ENCODE measurements at places on chromosomes 1 and 21.

DNA sequence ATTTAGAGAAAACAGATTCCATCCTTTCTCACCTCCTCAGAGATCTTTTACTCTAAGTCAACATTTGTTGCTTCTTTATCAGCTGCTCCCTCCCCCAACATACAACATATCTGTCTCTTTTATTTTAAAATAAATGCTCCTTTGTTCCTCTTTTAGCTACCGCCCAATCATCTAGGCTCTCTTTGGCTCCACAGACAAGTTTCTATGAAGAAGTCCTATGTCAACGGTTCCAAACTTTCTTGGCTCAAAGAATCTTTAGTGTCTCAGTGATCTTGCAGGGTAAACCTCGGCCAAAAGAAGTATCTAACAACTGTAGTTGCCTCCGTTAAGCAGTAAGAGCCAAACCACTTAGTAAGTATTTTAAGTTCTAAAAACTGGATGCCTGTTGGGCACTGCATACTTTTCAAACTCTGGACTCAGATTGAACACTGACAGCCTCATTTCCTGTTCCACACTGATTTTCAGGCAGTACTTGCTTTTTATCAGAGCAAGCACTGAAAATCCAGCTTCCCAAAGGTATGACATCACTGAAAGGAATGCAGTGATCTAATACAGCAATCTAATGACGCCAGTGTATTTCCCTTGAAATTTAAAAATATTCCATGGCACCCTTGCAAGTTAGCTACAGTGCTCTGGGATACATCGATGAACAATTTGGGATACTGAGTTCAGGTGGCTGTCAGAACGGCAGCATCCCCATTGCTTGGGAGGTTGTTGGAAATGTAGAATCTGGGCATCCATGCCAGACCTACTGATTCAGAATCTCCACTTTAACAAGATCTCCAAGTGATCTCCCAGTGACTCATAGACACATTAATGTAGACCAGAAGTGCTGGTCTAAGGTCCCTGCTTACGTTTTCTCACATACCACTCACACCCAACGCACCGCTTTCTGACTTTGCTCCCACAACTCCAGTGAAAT is 26.8 kb downstream of the EGLN1 start:
- peak; percentile 73 for DNase-seq

DNA sequence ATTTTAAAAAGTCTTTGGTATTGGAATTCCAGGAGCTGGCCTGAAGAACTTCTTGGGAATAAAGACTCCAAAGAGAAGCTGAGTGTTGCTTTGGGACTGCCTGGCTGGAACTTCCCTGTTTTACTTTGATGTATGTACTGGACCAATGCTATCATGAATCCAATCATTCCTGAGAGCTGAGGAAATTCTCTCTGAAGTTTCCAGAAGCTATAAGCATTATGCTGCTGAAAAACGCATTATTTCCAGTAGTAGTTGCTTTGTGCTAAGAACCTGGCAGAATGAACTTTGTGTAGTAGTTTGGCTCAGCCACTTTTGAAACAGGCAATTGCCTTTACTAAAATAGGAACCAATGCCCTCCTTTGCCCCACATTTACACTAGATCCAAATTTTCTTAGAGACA is 260.7 kb downstream of the HLX start:
- DNase-seq = no peak

DNA sequence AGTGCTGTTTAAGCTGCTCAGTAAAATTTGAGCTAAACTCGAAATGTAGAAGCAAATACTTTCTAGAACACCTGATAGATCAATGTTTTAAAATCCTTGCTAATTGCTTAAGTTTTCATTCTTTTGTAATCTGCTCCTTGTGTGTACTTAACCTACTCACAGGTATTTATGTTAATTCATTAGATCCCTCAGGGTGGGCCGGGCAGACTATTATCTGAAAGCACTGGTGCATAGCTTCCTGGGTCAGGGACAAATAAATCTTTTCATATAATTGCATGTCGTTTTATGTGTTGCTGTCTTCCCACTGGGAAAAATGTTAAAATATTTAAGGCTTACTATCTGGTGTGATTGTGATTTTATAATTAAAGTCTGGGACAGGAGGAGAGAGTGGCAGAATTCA is 440.5 kb downstream of the SMYD3 start:
- no peak for DNase-seq

GRCh38 chr1:150072959-150073358 is 5.4 kb downstream of the VPS45 start:
- peak; percentile 37 for DNase-seq

- no peak for DNase-seq
These were observed 9.1 kb upstream of the AGPAT3 start for GRCh38 chr21:43855955-43856354.

DNA sequence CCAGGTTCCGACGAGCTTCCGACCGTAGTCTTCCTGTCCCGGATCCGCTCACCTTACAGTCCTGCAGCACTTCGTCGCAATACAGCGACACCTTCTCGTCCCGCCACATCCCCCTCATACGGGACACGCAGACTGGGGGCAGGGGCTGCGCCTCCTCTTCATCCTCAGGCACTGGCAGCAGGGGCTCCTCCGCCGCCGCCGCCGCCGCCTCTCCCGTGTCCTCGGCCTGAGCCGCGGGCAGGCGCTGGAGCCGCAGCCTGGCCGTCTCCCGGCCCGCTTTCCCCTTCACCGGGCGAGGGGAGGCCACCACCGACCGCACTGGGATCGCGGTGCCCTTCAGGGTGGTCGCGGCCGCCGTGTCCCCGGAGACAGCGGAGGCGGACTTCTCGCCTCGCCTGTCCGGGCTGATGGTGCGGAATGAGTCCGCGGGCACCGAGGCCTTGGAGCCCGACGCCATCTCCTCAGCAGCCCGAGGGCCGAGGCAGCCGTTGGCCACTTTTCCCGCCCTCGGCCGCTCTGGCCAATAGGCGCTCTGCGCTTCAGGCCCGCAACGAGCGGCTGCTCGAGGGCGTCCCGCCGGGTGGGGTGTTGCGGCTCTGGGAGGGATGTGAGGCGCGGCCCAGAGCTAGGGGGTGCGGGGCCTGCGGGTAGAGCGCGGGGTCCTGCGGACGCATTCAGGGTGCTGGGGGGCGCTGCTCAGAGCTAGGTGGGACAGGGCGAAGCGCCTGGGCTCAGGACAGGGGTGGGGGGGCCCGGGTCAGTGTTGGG is at the start of gene SHCBP1L:
Gene SHCBP1L (minus strand): TSS at position 490 of the 768 bp plus-strand sequence. CDS start 33 bp downstream, at position 457.
- DNase-seq = no peak

DNA sequence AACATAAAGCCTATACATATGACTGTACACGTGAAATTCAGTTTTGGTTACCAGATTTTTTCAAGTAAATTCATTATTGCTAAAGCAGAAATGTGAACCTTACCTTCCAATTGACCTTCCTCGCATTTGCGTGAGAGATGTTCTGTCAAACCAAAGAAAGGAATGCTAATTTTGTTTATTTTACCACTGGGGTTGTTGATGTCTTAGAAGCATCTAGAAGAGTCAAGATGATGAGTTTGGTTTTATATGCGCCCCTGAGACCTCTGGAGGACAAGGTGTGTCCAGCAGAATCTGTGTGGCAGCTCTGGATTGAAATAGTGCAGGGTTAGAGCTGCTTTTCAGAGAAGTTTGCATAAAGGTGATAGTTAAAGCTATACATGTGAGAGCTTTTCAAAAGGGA is 48.4 kb downstream of the ZBTB40 start:
- no peak for DNase-seq

DNA sequence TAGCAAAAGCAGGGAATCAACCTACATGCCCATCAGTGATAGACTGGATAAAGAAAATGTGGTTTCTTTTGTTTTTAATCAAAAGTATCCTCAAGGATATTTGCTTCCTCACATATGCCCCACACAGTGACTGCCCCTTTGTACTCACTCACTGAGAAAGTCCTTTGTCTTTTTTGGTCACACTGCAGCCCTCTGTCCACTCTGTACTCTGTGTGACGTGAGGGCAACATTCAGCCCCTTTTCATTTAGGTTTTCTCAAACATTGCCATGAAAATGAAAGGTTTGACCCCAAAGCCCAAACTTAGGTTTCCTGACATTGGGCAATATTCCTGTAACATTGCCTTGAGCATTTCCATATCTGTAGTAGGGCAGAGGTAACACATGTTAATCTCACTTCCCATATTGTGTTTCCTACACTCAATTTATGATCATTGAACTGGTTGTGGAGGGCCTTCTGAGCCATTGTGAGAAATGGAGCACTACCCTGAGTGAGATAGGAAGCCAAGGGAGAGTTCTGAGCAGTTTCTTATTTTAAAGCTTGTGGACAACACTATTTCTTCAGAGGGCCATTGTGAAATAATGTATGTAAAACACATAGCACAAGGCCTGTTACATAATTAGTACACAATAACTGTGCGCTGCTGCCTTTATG is 501.9 kb upstream of the C1orf87 start:
- DNase-seq = no peak

DNA sequence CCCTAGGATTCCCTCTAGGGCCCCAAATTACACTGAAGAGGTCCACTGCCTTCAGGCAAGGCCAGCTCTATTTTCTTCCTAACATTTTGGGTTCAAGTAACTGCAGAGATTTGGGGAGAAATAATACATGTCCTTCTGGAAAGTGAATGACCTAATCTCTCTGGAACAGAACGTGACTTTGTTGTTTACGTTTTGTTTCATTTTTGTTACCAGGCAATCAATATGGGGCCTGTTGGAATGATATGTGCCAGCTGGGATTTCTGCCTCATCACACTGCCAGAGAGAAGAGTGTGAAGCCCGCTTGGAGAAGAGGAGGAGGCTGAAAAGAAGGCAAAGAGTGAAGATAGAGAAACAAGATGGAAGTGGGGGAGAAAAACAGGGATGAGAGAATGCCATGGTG is 116.7 kb downstream of the FASLG start:
- DNase-seq = no peak

DNA sequence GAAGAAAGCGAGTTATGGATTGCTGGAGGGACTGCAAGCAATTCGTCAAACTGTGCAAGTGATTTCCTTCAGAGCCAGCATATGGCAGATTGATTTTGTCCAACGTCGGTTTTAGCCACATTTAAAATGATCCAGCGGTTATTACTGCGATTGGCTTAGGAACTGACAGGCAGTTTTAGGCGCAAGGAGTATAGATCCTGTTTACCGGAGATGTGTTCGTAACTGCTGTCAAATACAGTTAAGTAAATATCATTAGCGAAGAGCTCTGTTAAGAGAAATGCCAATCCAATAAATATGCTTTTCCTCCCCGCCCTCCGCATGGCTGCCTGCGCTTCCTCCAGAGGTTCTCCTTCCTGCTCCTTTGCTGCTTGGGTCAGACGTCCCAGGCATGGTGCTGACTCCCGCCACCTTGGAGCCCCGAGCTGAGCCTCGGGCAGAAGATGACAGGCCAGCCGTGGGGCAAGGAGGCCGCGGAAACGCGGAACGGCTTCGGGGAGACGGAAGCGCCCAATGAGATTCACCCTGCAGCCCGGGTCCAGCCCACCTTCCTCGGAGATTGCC is 9.4 kb upstream of the BARHL2 start:
- DNase-seq = no peak

GRCh38 chr1:178871551-178872320 is 859 bp upstream of the ANGPTL1 start:
- no peak for DNase-seq

GRCh38 chr1:232357416-232357815 is 272.5 kb downstream of the SIPA1L2 start:
- no peak for DNase-seq

DNA sequence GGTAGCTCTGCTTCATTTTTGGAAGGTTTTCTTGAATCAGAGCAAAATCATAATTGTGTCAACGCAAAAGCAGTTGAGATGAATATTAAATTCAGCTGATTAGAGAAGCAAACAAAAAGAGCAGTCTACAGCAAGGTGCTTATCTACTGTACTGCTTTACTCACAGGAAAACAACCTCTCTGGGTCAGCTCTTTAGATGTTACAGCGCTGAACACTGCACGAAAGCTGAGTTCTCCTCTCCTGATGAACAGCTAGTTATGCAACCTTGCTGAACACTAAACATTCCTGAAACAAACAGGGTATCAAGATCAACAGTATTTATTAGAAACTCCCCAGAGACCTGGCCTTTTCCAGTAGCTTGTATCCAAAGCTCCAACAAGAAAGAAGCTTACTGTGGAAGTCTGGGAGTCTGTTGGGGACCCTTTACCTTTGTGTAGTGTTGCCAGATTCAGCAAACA is 41.3 kb downstream of the TBCE start:
- DNase-seq = no peak

DNA sequence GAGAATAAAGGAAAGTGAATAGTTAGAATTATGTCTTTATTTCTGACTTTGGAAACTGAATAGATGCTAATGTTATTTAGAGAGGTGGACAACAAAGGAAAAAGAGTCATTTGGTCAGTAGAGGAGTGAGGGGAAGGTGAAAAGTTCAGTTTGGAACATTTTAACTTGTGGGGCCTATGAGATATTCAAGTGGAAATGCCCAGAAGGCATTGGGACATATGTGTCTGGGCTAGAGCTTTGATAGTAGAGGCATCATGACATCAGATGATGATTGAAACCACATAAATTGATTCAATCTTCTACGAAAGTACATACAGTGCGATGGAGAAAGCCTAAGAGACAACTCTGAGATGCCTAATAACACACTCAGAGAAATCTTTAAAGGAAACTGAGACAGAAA is 151.7 kb upstream of the COL11A1 start:
- DNase-seq = no peak

- DNase-seq = no peak
These were observed 22.3 kb downstream of the ACP6 start for GRCh38 chr1:147647796-147648633.

GRCh38 chr1:240058049-240058448 is 33.6 kb upstream of the FMN2 start:
- no peak for DNase-seq

DNA sequence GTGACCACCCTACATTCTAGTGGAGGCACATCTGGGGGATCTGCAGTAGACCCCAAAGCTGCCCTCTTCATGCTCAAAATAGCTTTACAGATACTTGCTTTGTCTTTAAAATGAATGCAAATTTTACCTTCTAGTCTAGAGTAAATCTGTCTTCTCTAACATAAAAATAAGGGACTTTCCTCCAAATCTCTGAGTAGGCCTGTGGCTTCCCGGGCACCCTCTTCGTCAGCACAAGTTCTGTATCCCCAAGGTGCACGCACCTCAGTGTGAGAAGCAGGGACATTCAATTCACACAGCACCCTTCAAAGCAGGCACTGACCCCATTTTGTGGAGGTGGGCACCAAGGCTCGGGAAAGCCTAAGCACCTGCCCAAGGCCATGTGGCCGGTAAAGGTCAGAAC is 19.0 kb downstream of the MEF2D start:
- DNase-seq = no peak

- DNase-seq = no peak
These were observed 696 bp downstream of the LSS start for GRCh38 chr21:46227811-46228344.

DNA sequence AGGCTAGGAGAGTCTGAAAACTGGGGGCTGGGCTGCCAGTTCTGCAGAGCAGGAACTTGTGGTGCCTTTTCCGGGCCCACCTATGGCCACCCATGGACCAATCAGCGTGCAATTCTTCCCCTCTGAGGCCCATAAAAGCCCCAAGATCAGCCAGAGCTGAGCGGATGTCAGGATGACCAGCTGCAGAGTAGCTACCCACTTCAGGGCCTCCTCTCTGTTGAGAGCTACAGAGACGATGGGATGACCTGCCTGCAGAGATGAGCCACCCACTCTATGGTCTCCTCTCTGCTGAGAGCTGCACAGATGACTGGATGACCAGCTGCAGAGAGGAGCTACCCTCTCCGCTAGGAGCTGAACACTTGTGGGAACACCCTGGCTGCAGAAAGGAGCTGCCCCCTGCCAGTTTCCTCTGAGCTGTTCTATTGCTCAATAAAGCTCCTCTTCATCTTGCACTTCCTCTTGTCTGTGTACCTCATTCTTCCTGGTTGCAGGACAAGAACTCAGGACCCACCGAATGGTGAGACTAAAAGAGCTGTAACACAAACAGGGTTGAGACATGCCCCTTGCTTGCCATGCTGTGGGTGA is 12.8 kb upstream of the AADACL4 start:
- no peak for DNase-seq
